ENCODE measurements at places on chromosomes 7 and 10.
A peak's percentile ranks its signal among the peaks of the same experiment; 100 is the strongest.

GRCh38 chr7:97001656-97002554 lies 3.4 kb upstream of the DLX6 start:
- DNase-seq = peak; percentile 58

GRCh38 chr10:102134416-102134815 lies 1.6 kb downstream of the PPRC1 start:
- DNase-seq = no peak

GRCh38 chr10:3495281-3495680 lies 289.7 kb downstream of the KLF6 start:
- DNase-seq = no peak

GRCh38 chr10:79007421-79008319 lies 61.1 kb upstream of the ZMIZ1 start:
- no peak for DNase-seq

DNA sequence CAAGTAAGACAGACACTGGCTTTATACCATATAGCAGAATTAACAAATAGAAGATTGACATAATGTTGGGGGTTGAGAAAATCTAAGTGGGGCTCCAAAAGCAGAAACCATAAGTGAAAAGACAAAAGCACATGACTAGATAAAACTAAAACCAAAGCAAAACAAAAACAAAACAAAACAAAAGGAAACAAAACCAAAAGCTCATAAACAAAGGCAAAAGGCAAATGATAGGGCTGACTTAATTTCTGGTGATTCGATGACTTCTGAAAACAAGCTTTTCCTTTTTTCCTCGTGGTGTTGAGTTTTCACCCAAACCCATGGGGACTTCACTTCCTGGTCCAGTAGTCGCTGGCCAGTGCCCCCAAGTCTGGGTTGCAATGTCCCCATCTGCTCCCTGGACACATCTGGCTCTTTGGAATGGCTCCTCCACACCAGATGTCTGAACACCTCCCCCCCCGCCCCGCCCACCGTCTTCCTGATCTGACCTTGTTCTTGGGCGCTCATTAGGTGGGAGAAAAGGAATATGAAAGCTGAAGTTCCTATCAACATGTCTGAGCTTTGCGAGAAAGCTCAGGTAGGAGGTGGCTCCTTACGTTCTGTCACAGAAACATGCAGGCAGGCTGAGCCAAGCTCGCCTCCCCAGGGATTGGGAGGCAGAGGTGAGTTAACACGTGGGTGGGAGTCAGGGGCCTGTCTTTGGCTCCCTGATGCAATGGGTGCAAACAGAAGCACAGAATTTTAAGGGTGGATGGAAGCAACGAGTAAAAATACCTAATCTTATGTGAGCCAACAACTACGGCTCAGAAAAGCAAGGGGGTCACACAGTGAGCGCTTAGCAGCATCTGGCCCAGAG lies 121.0 kb downstream of the NEURL1 start:
- DNase-seq = no peak

DNA sequence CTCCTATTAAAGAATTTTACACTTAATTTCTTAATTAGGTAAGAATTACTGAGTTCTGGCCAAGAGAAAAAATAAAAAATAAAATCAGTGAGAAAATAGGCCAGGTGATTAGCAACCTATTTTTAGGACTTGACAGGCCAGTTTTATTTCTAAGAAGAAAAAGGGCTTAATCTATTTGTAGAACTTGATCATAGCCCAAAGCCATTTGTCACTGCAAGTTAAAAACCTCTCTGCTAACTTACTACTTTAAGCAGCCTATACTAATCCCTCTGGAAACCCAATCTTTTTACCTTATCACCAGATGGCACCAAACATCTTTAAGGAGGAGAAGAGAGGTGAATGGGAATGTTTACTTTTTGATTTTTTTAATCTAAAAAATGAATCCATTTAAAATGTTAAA lies 222.1 kb upstream of the RHOBTB1 start:
- no peak for DNase-seq

GRCh38 chr10:15324113-15324512 lies 47.0 kb downstream of the FAM171A1 start:
- no peak for DNase-seq

DNA sequence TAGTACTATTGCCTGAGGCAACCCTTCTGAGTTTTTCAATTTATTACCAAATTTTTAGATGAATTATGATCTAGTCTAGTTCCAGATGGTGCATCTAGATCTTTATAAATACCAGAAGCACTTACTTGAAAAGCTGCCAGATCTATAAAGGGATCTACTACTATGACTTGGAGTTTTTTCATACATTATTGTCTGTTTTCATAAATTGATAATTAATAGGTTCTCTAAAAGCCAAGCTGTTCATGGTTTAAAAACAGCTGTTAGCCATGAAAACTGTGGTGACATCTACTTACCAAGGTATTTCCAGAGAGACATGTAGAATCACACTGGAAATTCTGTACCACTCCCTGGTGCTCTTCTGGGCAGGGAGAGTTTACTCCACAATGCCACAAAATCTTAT lies 786.5 kb upstream of the C7orf33 start:
- no peak for DNase-seq

- no peak for DNase-seq
Observed at GRCh38 chr10:28981007-28981406, 303.7 kb downstream of the BAMBI start.

- DNase-seq = no peak
Observed at GRCh38 chr7:45697576-45698136, 123.5 kb downstream of the ADCY1 start.

- no peak for DNase-seq
Observed at GRCh38 chr7:74069086-74069541, 14.5 kb upstream of the LIMK1 start.

- DNase-seq = no peak
Observed at GRCh38 chr10:10094691-10095090, 923.0 kb upstream of the CELF2 start.

- DNase-seq = no peak
Observed at GRCh38 chr7:114943953-114944744, 22.3 kb downstream of the MDFIC start.

GRCh38 chr7:79287981-79288380 lies 165.5 kb downstream of the MAGI2 start:
- no peak for DNase-seq

Data from retina (tissue), 1 donor.